ENCODE measurements at places on chromosomes 7 and 10.
A peak's percentile ranks its signal among the peaks of the same experiment; 100 is the strongest.

GRCh38 chr10:4174197-4174596 is 389.2 kb upstream of the KLF6 start:
- DNase-seq, result no peak

DNA sequence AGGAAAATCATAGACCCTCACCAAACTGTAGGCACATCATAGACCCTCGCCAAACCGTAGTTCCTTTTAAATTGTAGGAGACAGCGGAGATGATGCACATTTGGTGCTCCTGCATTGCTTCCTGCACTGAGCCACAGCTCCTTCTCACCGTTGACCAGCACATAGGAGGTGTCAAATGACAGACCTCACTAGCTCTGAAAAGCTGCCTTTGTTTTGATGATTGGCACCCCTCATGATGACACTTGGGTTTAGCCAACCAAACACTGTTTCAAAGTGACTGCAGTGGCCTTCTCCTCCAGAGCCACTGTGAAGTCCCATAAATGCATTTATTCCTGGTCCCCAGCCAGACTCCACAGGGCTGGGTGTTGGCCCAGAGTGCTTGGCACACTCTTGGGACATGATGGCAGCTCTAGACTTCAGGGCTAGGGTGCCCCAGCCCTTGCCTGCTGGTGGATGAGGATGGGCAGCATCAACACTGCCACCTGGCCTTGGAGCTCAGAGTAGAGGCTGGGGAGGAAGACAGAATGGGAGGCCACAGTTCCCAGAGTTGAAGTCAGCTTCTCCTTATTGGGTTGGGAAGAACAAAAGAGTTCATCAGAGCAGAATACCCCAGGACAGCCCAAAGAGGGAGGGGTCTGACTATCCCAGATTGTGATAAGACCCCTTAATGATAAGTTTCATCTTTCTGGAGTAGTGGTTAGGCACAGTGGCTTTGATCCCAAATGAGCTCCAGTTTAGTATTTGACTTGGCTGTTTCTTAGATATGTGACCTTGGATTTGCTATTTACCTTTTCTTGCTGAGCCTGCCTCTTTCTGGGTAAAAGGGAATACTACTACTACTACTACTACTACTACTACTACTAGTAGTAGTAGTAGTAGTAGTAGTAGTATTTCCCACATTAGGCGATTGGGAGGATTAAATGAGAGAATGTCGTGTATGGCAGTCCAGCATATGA is 75.3 kb downstream of the MTPN start:
- DNase-seq, result no peak

DNA sequence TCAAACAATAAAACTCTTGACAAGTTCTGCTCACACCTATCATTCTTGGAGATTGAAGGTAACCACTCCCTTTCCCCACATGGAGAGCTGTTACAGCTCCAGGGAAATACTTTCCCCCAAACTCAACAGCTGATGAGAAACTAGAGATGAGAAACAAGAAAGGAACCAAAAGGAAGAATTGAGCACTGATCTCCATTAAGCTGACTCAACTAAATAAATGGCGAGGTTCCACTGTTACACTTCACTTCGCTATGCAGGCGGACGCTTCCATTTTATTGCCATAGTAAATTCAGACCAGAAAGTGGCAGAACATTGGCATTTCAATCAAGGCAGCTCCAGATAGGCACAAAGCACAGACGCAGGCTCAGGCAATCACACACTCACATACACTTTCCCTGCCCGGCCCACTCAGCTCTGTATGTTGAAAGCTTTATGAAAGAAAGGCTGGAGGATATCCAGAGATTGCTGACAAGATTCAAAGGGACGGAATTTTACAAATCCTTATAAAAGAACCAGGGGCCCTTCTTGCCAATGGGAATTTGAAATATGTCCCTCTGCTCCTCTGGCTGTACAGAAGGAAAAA is 11.5 kb upstream of the YAE1 start:
- no peak for DNase-seq

DNA sequence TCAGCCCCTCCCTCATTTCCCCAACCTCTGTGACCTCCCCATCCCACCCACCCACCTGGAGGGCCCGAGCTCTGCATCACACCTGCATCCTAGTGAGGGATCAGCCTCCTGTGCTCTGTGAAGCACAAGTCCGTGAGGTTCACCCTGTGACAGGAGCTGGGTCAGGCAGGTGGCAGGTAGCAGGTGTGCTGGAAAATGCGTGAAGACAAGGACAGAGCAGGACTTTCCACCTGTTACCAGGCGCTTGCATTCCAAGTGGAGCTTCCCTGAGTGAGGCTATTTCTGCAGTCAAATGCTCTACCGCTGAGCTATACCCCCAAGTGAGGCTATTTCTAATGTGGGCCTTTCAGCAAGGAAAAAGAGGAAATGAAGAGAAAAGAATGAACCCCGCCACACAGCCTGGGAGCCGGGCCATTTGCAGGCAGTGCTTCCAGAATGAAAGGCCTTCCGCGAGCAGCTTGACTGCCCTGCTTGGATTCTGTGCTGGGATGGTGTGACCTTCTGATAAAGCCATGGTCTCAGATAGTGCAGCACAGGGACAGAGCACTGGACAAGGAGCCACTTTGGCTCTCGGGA is 13.3 kb upstream of the CPXM2 start:
- no peak for DNase-seq

GRCh38 chr10:76647301-76647700 is 990.3 kb downstream of the KCNMA1 start:
- DNase-seq, result no peak

- DNase-seq, result no peak
These were observed 45.9 kb downstream of the HIPK2 start for GRCh38 chr7:139731802-139732470.

- no peak for DNase-seq
These were observed 21.5 kb downstream of the GUSB start for GRCh38 chr7:65960351-65961074.

GRCh38 chr7:28266402-28266801 is 85.8 kb upstream of the JAZF1 start:
- DNase-seq, result no peak

DNA sequence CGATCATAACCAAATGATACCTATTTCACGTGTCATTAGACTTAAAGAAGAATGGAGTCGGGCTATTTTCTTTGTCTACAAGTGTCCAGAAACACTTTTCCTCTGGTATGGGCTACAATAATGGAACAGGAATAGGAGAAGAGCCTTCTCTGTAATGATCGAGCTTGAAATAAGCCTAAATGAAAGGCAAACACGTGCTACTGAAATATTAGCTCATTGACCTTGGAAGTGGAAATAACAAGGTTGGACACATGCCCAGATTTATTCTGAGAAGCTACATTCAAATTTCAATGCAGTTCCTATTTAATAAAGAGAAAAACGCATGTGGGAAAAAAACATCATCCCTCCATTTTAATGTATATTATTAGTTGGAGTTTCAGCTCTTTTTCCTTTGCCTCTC is 254.7 kb upstream of the PTER start:
- no peak for DNase-seq

DNA sequence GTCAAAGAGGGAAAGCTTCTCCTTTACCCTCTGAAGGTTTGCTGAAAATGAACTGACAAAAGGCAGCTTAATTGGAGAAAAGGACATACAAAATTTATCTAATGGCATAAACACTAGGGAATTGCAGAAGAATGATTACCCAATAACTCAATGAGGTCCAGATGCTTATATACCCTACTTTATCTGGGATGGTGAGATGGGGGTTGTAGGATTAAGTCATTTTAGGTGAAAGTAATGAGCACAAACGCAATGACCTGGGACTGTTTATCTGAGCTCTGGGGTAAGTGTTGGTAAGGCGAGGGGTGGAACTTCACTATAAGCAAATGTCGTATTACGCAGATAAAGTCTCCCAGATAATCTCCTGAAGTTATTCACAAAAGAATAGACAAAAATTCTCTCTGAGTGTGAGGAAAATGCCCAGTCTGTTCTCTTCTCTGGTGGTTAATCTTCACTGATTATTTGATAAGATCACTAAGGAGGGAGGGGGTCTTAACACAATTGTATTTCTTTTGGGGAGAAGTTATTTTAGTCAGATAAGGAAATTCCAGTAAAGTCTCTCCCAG is 1067.8 kb downstream of the DNAJB9 start:
- no peak for DNase-seq

DNA sequence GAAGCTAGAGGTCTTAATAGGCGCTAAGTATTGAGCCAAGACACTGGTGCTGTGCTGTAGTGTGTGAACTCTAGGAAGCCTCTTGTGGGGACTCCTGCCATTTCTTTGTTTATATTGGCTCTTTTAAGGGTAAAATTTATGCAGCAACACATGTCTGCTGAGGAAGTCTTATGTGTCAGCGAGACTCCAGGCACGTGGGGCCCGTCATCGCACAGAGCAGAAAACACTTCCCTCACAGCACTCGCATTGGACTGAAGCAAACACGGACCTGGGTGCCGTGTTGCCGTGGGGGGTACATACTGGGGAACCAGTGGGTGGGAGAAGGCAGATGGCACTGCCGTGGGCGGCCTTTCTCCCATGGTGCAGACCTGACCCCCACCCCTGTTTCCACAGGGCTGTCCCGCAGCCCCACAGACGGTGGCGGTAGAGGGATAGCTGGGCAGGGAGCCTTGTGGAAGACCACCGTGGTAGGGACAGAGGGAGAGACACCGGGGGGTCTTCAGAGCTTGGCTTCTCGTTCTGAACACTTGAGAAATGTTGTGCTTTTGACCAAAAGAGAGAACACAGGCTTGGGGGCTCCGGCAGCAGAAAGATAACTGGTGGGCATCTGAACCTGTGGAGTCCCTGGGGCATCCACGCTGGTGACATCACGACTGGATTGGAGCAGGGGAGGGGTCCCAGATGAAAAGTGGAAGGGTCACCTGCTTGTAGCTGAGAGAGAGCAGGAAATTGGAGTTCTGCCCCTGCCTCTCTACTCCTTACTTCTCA is 284.7 kb upstream of the SHH start:
- no peak for DNase-seq

GRCh38 chr7:86469680-86470295 is 173.9 kb upstream of the GRM3 start:
- peak; percentile 1 for DNase-seq

GRCh38 chr7:150629347-150629746 is 2.8 kb downstream of the GIMAP6 start:
- DNase-seq, result no peak

GRCh38 chr10:121532292-121532864 is 65.9 kb downstream of the FGFR2 start:
- DNase-seq, result no peak

- DNase-seq, result no peak
These were observed 13.9 kb downstream of the OSBPL3 start for GRCh38 chr7:24965831-24966708.

GRCh38 chr7:79414910-79415309 is 38.6 kb downstream of the MAGI2 start:
- DNase-seq, result no peak

GRCh38 chr10:131109291-131109690 is 202.2 kb downstream of the TCERG1L start:
- no peak for DNase-seq

- DNase-seq, result no peak
These were observed 3.2 kb upstream of the VSTM4 start for GRCh38 chr10:49118430-49119074.

GRCh38 chr7:6917258-6917657 is 91.2 kb upstream of the CCZ1B start:
- DNase-seq, result no peak

DNA sequence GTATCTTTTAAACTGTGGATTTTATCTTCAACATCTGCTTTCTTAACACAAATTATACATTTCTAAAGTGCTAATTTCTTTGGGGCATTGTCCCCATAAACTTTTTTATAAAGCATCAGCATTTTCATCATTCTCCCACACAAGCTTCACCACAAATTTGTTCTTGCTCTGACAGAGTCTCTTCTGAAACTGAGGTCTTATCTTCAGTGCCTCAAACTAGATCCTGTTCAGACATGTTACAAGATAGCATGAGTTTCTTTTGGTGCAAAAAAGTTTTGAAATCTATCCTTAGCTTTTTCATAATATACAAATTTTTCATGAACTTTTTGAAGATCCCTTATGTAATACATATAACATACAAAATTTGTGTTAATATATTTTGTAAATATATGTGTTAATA is 346.6 kb downstream of the IPMK start:
- no peak for DNase-seq

GRCh38 chr7:68604541-68604940 is 993.7 kb upstream of the AUTS2 start:
- no peak for DNase-seq

DNA sequence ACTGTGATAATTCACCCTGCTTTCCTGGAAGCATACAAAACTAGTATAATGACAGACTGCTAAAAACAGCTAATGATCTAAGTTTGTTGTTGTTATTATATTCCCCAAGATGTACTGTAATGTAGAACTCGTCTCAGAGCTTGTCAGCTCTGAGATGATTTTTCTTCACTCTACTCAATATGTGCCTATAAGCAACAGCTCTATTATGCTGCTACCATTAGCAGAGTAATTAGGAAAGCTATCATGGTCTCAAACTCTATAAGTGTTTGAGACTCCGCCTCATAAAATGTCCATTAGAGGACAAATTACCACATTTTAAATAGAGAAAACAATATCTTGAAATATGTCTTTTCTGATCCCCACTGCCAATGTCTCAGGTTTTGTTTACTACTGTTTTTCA is 476.5 kb upstream of the PCDH15 start:
- no peak for DNase-seq

GRCh38 chr7:98681951-98682350 is 64.9 kb downstream of the NPTX2 start:
- no peak for DNase-seq

GRCh38 chr10:21860718-21861117 is 142.8 kb downstream of the DNAJC1 start:
- DNase-seq, result no peak

DNA sequence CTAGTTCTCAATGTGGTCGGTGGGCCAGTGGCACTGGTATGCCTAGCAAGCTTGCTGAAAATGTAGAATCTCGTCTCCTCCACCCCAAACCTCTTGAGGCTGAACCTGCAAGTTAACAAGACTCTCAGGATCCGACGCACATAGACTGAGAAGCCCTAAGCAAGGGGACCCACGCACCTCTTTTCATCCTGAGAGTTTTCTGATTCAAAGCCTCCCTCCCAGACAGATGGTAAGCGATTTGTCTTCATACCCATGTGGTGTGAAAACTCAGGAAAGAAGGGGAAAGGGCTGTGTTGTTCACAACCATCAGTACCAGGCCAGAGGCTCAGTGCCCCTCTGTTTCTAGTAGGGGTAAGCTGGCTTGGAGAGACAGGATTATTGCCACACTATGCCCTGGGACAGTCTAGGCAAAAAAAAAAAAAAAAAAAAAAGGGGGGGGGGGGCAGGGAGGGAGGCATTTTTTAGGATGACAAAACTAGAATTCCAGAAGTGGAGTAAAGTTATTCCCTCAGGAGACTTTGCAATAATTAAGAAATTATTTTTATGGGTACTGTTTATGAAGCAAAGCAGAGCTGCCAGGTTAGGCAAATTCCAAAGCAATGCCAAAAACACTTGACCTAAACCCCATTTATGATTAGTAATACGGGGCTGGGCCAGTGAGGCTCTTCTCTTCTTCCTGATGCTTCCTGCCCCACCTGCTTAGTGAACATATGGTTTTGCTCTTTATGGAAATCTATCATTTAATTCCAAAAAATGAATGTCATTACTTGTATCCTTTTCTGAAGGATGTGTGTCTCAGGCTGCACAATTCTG is 117.6 kb upstream of the PDLIM1 start:
- no peak for DNase-seq
